Anterior cingulate cortex (tissue), 58 donors: ENCODE measurements at places on chromosomes 6 and 20.

DNA sequence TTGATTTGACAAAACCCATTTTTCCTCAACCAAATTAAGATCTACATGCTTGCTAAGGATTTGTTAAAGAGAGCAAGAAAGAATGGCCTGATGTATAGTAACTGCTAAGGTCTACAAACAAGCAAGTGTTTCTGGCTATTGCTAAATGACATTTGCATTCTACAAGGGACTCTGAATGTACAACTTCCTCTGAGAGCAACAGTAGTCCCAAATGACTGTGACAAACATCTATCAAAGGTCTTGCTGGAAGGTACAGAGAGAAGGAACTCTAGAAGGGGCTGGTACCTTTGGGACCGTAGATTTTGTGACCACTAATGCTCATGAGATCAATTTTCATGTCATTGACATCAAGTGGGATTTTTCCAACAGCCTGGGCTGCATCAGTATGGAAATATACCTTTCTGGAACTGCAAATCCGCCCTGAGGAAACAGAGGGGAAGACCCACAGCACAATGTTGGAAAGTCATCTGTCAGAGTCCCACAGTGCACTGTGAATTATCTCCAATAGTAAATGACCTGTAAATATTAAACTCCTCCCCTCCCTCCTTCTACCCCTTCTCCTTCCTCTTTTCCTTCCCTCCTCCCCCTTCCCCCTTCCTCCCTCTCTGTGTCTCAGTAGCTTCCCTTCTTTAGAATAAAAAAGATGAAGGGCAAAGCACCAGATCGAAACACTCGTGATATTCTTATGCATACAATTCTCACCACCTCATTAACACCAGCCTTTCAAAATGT, 15.9 kb upstream of the CPNE1 start:
- no peak for DNase-seq

- DNase-seq: no peak
Measured at GRCh38 chr6:21986703-21987102, 310.1 kb downstream of the PRL start.

DNA sequence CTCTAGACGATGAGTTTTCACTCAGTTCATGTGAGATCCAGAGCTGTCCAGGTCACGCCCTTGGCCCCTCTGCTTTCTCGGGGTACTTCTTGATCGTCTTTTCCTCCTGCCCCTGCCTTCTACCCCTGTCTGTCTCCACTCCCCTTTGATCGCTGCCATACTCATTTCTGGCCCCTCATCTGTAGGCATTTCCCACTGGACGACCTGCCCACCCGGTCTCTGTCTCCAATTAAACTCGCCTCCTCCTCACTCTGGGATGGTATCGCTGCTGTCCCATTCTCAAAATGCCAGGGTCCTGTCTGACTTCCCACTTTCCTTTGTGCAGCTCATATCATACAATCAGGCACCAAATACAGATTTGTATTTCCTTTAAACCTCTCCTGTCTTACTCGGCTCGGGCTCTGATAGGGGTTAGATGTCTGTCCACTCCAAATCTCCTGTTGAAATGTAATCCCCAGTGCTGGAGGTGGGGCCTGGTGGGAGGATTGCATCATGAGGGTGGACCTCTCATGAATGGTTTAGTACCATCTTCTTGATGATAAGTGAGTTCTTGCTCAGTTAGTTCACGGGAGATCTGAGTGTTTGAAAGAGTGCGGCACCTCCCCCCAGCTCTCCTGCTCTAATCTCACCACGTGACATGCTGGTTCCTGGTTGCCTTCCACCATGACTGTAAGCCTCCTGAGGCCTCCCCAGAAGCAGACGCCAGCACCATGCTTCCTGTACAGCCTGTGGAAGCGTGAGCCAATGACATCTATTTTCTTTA, 3.5 kb upstream of the SYNJ2 start:
- no peak for DNase-seq

GRCh38 chr20:32796383-32796948, 23.3 kb upstream of the MAPRE1 start:
- DNase-seq: no peak

DNA sequence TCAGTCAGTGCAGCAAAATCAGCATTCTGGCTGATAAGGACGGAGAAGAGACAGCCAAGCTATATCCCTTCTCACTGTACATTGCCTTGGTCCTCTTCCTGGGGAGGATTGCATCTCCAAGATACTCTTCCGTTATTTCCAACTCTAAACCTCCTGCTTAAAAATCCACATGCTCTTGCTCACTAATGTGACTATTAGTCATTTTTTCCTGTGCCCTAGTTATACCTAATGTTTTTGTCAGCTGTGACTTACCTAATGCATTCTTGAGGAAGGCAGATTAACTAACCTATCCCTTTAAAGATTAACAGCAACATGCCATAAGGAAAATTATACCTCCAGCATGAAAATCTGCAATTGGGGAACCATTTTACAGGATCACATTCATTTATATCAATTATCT, 317.6 kb downstream of the BTBD9 start:
- no peak for DNase-seq

- no peak for DNase-seq
Measured at GRCh38 chr20:49833483-49833882, 20.9 kb downstream of the SLC9A8 start.

- DNase-seq: no peak
Measured at GRCh38 chr6:30931272-30931671, 698 bp downstream of the SFTA2 start.

- no peak for DNase-seq
Measured at GRCh38 chr20:49969946-49970345, 12.8 kb upstream of the SNAI1 start.

- no peak for DNase-seq
Measured at GRCh38 chr6:39225946-39226437, 3.3 kb downstream of the KCNK5 start.

- DNase-seq: no peak
Measured at GRCh38 chr6:36781669-36782068, 57.6 kb downstream of the CPNE5 start.

DNA sequence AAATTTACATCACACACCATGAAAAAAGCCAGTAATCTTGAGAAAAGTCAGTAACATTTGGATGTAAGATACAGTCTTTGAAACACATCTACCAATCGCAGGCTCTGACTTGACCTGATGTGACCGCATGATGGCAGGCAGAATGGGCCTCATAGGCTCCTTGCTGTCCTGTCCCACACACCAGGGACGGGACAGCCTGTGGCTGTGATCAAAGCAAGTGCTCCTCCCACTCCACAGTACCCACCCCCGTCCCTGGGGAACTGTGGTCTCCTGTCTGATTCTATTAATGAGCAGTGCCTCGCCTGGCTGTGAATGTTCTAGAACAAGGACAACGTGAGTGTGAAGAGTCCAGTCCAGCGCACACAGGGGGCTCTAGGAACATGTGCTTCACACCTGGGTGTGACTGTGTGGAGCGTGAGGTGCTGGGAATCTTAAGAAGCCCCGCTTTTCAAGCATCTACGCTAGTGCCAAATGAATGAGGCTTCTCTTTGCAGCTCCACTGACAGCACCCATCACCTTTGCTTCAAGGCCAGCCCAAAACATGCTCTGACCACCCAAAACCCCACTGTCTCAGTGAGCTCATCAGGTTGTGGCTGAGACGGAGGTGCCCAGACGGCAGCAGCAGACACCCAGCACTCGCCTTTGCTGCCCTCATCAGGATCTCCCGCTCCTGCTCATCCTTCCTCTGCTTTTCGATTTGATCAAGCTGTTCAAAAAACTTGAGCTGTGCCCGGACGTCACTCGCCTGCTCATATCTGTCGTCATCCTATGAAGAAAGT, 67.1 kb downstream of the TAF4 start:
- no peak for DNase-seq

DNA sequence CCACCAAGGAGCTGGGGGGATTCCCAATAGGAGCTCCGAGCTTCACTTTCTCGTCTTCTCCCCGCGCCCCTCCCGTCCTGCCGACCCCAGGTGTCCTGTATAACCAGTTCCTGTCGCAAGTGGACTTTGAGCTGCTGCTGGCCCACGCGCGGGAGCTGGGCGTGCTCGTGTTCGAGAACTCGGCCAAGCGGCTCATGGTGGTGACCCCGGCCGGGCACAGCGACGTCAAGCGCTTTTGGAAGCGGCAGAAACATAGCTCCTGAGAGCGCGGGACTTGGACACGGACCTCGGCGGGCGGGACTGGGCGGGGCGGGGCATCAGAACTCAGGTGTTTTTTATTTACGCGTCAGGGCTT, 340 bp upstream of the VARS2 start:
- DNase-seq: no peak

DNA sequence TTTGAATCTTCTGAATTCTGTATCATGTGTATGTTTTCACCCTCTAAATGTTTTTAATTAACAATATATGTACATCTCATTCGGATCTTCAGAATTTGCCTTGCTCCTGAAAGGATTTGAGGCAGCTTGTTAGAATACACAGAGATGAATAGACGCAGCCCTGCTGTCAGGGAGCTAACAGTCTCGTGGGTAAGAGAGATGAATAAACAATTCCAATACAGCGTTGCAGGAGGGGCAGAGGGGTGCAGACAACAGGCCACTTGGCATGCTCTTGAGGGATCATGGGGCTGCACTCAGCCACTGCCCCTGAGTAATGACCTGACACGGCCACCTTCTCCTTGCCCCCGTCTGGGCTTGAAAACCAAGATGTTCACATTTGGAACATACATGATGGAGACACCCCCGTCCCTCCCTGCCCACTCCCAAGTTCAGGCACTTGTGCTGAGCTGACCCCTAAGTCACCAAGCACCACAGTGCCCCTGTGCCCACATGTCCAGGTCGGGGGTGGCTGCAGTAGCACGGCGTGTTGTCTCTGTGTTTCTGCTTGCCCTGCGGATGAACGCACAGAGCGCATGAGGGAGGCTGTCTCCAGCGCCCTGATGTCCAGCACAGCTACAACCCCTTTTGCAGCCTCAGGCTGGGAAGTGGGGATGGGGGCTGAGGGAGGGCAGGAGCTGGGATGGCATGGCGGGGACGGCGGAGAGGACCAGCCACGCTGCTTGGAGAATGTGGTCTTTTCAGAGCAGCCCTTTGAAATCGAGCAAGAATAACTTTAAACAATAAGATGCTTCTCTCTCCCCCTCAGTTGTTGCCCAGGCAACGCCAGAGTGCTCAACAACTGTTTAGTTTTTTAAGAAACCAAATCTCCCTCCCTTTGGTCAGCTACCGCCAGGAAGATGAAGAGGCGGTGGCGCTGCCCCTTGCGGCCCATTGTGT, 33.0 kb upstream of the CDH22 start:
- no peak for DNase-seq

- DNase-seq: no peak
Measured at GRCh38 chr20:50837532-50838321, 42.9 kb downstream of the BCAS4 start.

GRCh38 chr6:7604003-7604402, 14.0 kb downstream of the SNRNP48 start:
- no peak for DNase-seq

DNA sequence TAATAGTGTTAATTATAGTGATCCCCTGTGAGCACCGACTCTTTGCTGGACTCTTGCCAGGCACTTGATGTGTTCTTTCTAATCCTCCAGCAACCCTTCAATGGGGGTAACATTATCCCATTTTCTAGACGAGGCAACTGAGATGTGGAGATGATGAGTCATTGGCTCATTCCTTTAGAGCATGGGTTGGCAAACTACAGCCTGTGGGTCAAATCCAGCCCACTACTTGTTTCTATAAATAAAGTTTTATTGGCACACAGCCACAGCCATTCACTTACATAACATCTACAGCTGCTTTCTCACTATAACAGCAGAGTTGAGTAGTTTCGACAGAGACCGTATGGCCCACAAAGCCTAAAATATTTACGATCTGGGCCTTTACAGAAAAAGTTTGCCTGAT, 249.5 kb upstream of the KCNG1 start:
- no peak for DNase-seq

DNA sequence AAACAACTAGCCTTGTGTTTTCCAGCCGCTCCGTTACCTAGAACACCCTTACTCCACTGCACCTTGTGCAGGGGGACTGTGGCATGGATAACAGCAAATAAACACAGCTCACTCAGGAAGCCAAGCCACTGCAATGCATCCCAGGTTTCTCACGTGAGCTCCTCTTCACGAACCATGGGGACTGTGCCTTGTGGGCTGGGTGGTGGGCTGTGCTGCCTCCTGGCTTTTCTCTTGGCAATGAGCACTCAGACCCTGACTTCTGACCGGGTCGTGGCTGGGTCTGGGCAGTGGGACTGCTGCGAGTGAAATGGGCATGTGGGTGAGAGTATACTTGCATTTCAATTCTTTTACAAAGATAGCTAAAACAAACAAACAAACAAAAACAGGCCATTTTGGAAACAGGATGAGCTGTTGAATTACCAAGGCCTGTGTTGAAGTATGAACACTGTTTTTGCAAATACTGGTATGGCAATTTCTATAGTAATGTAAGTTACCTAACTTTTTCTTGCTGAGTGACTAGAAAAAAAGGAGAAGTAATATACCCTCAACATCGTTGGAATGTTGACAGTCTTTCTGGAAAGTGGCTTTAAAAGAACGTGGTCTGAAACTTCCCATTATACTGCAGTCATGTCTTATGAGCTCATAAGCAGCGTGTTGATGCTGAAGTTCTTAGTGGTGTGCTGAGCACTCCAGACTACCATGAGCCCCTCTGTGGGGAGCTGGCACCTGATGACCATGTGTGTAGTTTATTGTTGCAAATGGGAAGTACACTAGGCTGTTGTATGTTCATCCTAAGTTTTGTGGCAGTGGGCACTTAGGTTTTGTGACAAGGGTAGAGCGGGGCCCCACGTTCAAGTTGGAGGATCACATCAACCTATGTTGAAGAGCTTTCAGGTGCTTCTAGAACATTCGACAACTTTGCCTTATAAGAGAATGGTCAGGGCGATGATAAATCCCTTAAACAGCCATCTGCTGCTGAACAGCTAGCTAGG, 120.4 kb downstream of the ARMC2 start:
- DNase-seq: no peak

DNA sequence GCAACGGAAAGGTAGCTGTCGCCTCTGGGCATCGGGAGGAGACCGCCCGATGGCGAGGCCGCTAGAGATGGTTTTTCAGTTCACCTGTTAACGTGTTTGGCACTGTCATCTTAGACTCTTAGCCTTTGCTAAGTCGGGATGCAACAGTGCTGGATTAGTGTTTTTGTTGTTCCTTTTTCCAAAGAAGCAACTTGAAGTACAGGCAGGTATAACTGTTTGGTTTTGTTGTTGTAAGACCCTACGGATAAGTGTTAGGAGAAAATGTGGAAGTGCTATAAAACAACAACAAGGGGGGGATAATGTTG, 723 bp downstream of the MANEA start:
- no peak for DNase-seq

GRCh38 chr20:54633374-54634355, 158.3 kb downstream of the DOK5 start:
- DNase-seq: no peak

GRCh38 chr6:77173472-77174074, 289.7 kb downstream of the HTR1B start:
- no peak for DNase-seq

- no peak for DNase-seq
Measured at GRCh38 chr6:148713033-148713738, 33.6 kb upstream of the UST start.

- no peak for DNase-seq
Measured at GRCh38 chr6:80639181-80639629, 532.7 kb downstream of the BCKDHB start.

- no peak for DNase-seq
Measured at GRCh38 chr20:45251884-45252560, 2.3 kb downstream of the SLPI start.
